Hematopoietic multipotent progenitor cell treated with erythropoietin and hydrocortisone succinate and interleukin-3 and kit ligand, for 8 days (in vitro differentiated cells): ENCODE measurements at places on chromosomes 6 and 20.

DNA sequence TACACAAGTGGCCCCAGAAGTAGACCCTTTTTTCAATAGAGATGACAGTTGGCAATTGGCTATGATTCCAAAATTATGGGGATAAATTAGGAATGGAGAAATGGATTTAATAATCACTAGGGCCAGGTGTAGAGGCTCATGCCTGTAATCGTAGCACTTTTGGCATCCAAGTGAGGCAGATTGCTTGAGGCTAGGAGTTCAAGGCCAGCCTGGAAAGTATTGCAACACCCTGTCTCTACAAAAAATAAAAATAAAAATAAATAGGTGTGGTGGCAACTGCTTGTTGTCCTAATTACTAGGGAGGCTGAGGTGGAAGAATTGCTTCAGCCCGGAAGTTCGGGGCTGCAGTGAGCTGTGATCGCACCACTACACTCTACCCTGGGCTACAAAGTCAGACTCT is 60.0 kb downstream of the BMP2 start:
- no peak for DNase-seq

DNA sequence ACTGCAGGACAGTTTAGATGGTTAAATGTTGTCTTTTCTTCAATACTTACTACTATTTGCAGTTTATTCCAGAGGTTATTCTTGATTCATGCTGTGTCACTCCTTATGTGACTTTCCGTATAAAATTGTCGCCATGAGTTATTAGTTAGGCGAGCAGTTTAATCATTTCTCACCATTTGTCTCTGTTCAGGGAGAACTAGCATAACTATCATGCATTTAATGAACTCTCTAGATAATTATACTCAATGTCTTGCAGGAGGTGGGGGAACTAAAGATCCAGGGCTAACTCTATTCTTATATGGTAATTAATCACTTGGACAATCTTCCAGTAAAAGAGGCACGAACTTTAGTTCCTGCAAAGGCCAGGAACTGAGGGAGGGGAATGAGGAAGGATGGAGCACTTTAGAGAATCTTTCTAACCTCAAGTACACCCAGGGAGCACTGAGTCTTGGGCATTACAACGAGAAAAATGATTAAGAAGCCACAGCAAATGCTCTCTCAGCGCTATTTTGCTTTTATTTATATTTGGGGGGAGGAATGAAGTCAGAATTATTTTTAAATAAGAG is 58.3 kb downstream of the IYD start:
- no peak for DNase-seq

- no peak for DNase-seq
Measured at GRCh38 chr20:60352596-60352995, 394.4 kb downstream of the CDH26 start.

- no peak for DNase-seq
Measured at GRCh38 chr6:149898966-149899365, 1.1 kb upstream of the RAET1E start.

DNA sequence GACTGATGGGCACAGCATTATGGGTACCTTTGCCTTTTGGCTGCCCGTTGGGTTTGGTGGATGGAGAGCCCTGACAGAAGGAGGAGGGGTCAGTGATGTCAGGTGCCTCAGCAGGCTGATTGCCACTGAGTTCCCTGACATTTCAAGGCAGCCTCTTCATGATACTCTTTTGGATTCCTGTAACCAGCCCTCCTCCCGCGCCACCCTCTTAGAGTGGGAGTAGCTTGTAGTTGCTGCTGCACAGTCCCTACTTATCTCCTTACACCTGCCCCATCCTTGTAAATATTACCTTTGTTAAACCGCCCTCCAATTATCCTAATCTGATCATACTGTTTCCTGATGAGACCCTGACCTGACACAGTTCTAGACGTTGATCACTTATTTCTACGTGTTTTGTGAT is 140.0 kb downstream of the CFAP61 start:
- DNase-seq = no peak

GRCh38 chr6:38640216-38640909 is 634 bp upstream of the BTBD9 start:
- no peak for DNase-seq

- DNase-seq = peak; percentile 22
Measured at GRCh38 chr6:157223021-157223430, 100.3 kb downstream of the TMEM242 start.

DNA sequence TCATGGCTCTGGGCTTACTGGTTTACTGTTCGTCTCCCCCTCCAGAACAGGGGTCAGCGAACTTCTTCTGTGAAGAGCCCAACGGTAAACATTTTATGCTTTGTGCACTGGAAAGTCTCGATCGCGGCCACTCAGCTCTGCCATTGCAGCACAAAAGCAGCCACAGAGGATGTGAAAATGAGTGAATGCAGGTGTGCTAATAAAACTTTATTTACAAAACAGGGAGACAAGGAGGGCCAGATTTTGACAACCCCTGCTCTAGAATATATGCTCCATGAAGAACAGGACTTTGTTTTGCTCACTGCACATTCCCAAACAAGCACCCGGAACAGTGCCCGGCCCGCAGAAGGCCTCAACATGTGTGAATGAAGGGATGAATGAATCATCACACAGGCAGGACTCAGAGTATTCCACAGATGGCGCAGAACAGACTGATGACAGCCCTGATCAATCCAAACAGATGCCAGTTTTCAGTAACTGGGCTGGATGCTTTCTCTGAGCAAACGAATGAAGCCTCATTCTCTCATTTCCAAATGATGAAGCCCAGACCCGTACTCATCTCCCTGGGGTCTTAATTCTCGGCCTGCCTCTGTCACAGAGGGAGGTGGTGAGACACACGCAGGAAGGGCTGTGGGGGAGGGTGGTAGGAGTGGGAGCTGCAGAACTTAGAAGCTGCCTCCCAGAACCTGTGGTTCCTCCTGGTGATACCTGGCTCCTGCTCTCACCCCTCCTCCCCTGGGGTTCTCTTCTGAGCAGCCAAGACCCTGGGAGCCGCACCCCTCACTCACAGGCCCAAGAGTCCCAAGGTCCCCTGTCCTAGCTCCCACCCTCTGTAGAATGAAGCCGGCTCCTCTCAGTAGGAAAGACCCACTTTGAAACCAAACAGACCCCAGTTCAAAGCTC is 196.4 kb downstream of the PREX1 start:
- DNase-seq = no peak

DNA sequence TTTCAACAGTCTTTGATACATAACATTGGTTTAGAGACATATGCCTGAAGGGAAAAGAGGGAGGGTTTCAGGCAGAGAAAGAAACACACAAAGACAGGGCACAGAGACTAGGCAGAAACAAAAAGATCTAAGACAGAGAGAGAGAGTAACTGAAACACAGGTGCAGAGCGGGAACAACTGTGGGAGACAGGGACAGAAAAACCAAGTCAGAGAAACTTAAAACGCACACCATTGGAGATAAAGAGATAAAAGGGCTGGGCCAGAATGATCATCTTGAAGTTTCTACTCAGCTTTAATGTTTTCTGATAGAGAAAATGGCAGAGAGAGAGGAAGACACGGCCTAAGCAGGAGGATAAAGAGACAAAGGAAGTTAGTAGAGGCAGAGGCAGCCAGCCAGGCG is 11.8 kb downstream of the UNC5CL start:
- DNase-seq = peak; percentile 36

GRCh38 chr6:71338540-71339316 is 50.1 kb downstream of the OGFRL1 start:
- DNase-seq = no peak

- no peak for DNase-seq
Measured at GRCh38 chr6:7671581-7671980, 54.3 kb upstream of the BMP6 start.

DNA sequence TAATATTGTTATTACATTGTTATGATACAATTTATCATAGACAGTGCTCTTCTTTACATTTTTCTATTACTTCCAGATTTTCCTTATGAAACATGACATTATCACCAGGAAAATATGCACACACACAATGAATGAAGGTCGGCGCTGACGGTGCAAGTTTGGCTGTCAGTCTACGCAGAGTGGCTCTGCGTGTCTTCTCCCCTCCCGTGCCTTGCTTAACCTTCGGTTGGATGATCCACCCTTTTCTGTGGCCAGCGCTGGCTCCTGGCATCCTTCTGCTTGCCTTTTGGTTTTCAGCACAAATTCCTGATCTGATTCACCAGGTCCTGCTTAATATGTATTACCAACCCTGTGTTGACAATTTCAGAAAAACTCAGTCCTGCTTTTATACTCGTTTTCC is 157.4 kb downstream of the TSHZ2 start:
- DNase-seq = no peak

DNA sequence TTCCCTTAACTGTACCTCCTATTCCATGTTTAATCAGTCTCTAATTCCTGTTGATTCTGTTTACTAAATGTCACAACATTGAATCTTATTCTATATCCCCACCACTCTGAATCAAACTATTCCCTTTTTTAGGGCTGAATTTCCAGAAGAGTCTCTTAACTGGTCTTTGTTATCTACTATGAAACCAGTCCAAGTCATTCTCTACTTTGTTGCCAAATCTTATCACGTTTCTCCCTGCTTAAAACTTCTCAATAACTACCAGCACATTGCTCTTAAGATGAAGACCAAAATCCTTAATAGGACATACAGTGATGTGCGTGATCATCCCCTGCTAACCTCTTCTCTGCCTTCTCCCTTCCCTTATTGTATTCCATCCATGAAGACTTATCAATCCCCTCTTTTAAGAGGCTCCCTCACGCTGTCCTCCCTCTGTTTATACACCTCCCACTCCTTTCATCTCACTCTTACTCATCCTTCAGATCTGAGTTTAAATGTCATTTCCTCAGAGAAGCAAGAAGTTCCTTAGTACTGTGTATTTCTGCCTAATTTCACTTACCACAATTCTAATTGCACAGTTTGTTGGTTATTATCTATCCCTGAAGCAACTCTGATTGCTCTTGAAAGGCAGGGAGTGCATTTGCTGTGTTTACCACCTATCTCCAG is 143.0 kb upstream of the AHI1 start:
- no peak for DNase-seq

DNA sequence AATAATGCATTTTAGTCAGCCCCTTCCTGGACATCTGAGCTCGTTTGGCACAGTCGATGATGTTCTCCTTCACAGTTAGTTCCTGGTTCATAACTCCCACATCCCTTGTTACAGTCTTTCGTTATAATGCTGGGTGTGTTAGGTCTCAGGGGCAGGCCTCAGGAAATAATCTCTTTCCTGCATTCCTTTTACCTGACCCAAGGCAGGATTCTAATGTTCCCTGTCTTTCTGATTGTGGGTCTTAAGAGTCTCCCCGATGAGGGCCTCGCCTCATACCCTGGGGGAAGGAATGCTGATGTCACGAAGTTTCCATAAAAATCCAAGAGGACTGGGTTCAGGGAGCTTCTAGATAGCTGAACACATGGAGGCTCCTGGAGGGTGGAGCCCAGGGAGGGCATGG is 104.0 kb upstream of the CARMIL1 start:
- DNase-seq = no peak

GRCh38 chr6:121828146-121828886 is 392.9 kb downstream of the GJA1 start:
- no peak for DNase-seq

DNA sequence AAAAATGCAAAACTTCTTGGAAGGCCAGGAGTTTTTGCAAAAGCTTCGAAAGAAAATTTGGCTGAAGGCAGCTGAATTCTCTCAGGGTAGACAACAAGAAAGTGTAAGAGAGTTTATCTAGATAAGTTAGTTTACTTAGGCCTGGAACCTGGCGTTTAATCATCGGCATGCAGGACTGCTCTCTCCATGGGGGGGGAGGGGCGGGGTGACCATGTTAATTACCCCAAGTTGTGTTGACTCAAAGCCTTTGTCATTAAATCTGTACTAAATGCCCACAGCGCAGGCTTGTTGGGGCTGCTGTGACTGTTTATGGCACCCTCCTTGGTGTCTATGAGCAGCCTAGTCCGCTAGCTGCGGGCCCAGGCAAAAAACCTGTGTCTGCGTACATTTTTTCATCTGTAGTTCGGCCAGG is 20.1 kb upstream of the ZNF451 start:
- DNase-seq = no peak

DNA sequence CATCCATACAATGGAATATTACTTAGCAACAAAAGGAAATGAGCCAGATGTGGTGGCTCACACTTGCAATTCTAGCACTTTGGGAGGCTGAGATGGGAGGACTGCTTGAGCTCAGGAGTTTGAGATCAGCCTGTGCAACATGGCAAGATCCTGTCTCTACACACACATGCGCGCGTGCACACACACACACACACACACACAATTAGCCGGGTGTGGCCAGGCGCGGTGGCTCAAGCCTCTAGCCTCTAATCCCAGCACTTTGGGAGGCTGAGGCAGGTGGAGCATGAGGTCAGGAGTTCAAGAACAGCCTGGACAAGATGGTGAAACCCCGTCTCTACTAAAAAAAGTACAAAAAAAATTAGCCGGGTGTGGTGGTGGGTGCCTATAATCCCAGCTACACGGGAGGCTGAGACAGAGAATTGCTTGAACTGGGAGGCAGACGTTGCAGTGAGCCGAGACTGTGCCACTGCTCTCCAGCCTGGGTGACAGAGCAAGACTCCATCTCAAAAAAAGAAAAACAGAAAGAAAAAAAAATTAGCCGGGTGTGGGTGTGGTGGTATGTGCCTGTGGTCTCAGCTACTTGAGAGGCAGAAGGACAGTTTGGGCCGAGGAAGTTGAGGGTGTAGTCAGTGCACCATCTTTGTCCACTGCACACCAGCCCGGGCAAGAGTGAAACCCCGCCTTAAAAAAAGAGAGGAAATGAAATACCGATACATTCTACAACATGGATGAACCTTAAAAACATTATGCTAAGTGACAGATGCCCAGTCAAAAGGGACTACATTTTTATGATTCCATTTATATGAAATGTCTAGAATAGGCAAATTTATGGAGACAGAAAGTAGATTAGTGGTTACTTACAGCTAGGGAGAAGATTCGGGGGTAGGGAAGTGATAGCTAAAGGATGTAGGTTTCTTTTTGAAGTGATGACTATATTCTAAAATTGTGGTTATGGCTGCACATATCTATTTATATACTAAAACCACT is 52.5 kb downstream of the RBL1 start:
- DNase-seq = no peak

- peak; percentile 55 for DNase-seq
Measured at GRCh38 chr6:46338131-46338530, 153.1 kb downstream of the RCAN2 start.

DNA sequence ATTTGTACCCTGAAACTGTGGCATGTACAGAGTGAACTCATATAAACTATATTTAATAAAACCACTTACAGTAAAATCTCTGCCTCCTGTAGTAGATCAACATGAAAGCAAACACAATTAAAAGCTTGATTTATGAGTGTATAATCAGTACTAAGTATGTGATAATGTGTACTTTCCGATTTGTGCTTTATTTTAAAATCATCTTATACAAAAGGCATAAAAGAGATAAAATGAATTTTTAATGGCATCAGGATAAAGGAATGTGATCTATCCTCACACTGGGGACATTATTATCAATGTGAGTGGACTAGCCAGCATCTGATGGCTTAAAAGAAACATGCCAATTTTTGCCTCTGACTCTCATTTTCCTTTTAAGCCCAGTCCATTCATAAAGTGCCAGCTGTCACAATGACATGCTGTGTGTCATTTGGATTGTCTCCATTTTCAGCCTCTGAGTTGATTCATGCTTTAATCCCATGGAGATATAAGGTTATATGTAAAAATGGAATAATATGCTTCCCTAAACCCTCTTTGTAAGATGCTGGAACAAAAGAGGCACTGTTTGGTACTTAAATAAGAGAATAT is 831.6 kb upstream of the EYS start:
- no peak for DNase-seq
